HFFc6 (cell line): ENCODE measurements at places on chromosomes 5 and 9.
A peak's percentile ranks its signal among the peaks of the same experiment; 100 is the strongest.

DNA sequence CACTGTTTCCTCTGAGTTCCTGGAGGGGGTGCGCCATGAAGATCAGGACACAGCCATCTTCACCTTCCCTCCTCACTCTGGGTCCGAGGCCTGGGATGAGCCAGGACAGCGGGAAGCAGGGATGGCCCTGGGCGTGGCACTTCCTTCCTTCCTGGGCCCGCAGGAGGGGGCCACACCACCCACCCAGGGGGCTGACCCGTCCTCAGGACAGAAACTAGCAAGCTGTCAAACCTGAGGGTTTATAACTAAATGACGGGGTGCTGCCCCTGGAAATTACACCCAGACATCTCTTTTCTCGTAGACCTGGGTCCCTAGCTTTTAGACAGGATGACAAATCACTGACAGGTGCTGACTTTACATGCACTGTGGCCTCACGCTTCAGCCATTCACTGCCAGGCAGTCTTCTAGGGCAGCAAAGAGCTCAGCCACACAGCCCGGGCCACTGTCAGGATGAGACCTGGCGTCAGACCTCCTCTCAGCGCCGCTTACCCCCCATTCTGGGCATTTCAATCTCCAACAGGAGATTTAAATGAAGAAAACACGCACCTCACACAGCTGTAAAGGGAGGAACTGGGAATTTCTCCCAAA is 8.1 kb downstream of the FCN2 start:
- DNase-seq, result no peak

DNA sequence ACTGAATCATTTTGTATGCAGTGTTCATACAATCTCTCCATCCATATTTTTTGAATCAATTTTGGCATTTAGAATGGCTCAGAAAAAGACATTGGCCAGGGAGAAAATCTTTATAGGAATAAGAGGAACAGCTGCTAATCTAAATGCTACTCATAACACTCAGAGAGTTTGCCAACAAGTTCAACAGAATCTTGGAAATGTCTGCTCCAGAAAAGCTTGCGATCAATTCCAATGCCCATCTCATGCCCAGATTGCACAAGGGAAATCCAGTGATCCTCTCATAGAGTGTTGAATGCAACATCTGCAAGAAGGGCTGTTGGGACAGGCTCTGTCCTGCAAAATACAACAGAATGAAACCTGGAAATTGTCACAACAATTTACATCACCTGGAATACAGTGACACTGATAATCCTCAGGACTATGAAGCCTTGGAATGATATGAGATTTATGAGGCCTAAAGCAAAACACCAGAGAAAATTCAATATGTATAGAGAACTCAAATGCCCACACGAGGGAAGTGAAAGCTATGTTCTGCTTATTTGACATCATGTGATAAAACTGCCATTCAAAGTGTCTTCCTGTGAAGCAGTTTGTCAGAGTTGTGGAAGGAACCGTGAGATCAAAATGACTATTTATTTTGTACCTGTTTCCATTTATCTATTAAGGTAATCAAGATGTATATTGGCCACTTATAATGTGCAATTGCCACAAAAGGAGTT is 190.1 kb downstream of the PARP8 start:
- DNase-seq, result no peak

DNA sequence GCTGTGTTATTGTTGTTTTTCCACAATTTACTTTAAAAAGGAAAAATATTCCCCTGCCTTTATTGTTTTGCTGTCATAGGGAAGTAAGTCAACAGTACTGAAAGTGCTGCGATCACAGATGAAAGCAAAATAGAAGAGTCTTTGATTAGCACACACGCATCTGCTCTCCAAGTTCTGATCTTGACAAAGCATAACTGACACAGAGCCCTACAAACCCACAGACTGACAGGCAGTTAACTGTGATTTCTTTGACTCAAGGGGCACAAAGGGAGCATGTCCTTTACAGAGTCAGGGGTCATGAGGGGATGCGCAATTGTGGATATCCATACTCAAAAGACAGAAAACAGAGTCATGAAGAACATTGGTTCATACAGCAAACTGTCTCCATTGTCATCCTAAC is 123.7 kb downstream of the SNCAIP start:
- DNase-seq, result no peak

DNA sequence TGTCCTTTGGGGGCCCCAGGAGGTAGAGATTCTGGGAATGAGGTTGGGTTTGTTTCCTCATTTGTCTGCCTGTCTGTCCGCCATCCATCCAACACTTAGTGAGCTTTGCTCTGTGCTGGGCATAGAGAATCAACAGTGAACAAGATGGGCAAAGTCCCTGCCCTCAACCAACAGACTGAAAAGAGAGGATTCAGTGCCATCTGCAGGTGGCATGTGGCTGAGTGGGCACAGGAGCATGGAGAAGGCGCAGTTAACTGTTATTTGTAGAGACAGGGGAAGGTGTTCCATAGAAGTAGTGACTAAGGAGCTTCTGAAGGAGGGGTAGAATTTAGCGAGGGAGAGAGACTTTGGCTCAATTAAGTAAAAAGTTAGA is 23.1 kb downstream of the POLR1E start:
- DNase-seq, result no peak

- no peak for DNase-seq
Observed at GRCh38 chr9:35741740-35742139, 7.3 kb downstream of the GBA2 start.

DNA sequence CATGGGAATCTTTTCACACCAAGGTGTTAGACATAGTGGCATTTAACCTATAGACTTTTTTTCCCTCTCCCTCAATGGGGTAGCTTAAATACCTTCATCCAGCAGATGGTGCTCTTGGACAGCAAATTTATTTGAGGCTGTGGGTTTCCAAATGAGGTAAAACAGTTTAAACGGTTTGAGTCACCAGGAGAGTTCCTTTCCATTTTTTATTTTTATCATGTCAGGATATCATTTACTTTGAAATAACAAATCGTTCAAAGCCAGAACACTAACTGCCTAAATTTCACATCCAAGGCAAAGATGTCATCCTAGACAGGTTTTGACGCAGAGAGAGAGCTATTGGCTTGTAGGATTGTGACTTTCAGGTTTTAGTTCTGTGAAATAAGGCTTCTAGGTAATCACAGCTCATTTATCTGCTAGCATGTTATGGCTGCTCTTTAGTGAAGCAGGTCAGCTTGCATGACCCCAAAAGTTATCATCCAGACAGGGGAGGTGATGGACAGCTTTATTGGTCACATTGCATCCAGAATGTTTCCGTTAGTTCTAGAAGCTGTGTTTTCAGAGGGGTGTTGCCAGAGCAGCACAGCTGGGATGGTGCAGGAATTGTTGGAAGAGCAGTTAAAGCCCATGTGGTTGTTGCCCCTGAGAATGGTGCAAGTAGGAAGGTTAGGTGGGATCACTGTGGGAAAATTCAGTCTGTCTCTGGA is 69.8 kb downstream of the KDM4C start:
- peak; percentile 36 for DNase-seq

- no peak for DNase-seq
Observed at GRCh38 chr5:14429101-14430050, 152.2 kb upstream of the OTULINL start.

- no peak for DNase-seq
Observed at GRCh38 chr5:26482076-26482809, 556.1 kb downstream of the CDH9 start.

- DNase-seq, result peak; percentile 54
Observed at GRCh38 chr5:96149546-96149945, 187.9 kb upstream of the ELL2 start.

DNA sequence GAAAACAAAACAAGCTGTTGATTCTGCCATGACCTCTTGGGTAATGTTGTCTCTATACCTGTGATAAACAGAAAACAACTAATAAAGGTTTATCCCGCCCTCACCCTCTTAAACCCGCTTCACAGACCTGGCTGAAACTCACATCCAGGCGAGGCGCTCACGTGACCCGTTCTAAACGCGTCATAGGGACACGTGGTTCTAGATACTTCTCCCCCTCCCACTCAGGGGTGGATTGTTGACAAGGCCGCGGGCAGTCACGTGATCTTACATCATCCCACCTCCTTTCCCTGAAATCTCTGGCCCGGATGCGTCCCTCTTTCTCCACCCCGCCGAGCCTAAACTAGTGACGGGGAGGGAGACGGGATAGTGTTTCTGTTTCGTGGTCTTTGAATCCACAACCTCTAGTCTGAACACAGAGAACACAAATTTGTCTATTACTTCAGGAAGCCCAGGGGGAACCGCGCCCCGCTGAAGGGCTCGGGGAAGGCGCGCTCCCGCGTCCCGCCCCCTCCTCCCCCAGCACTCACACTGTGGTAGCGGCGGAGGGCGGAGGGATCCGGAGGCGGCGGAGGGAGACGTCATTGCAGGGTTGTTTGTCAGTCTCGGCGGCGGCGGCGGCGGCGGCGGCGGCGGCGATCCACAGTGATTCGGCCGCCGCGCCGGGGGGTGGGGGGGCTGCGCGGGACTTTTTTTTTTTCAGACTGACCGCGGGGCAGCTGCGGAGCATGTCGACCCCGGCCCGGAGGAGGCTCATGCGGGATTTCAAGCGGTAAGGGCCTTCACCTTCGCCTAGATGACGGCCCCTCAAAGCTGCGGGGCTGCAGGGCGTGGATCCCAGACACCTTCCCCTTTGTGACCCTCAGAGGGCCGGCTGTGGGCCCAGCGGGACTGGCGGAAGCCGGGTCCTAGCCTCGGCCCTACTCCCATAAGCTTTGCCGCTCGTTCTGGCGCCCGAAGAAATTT is at the start of gene UBE2B:
Gene UBE2B, plus strand, starts transcription at position 699 of the 963 bp plus-strand sequence. Its CDS starts 27 bp downstream, at position 726.
- peak; percentile 99 for DNase-seq
